ENCODE measurements at places on chromosomes 12 and 14.

- DNase-seq, result no peak
These were observed 25.4 kb downstream of the UTP20 start for GRCh38 chr12:101305226-101305779.

GRCh38 chr12:96091833-96092232 is 56.4 kb upstream of the LTA4H start:
- DNase-seq, result no peak

DNA sequence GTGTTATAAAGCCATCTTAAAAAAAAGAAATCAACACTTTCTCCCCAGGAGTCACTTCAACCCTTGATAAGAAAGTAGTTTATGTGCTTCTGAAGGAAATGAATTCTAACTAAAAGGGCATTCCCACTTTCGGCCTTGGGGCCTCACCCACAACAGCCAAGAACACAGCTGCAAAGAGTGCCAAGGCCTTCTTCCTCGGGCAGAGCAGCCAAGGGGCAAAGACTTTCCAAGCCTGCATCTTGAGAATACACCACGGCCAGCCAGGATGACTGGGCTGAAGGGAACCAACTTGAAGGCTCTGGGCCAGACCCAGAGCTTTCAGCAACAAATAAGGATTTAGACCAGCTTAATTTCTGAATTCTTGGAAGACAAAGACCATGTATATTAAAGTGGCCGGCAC is 60.4 kb upstream of the FOXN3 start:
- DNase-seq, result no peak

DNA sequence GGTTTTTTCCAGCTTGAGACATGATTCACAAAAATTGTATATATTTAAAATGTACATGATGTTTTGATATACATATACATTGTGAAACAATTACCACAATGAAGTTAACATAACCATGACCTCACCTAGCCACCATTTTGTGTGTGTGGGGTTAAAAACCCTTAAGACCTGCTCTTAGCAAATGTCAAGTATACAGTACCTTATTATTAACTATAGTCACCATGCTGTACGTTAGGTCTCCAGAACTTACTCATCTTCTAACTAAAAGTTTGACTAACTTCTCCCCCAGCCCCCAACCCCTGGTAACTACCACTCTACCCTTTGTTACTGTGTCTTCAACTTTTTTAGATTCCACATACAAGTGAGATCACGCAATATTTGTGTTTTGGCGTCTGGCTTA is 52.6 kb downstream of the EIF2S3B start:
- no peak for DNase-seq

- no peak for DNase-seq
These were observed 20.9 kb upstream of the EIF2B2 start for GRCh38 chr14:74981833-74982232.

DNA sequence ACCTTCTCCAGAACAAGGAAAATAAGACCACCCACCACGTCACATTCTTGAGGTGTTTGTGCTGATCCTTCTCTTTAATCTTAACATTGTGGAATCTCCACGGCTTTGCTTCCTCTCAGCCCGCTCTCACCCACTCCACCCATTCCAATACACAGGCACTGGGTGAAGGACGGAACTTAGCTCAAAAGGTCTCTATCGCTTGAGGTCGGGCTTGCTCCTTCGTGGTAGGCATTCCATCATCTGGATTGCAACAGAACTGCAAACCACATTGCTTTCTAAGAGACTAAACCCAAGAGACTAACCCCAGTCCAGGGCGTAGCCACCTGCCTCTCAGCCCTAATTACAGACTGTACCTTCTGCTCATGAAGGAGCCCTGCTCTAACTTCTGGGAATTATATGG is 24.0 kb upstream of the MDM2 start:
- no peak for DNase-seq
